IPS-NIHi11 (cell line): ENCODE measurements at places on chromosomes 2 and 18.

GRCh38 chr18:8776013-8776943, 70.9 kb downstream of the MTCL1 start:
- no peak for DNase-seq

DNA sequence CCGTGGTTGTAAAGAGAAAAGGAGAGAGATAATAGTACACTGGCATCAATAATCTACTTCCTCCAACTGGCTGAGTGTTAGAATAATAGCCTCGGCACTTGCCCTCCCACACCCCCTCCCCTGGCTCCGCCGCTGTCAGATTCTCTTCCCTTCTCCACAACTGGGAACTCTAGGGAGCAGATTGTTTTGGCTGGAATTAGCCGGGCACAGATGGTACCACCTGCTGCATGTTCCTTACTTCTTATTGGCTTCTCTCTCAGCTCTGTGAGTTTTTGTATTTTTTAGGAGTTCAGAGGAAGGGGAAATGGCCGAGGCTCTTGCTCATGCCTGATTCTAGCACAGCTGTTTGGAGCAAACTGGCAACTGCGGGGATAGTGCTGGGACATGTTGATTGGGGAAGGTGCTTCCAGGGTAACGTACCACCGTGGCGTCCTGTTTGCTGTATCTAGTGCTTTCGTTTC, 140.0 kb downstream of the ZEB2 start:
- no peak for DNase-seq

DNA sequence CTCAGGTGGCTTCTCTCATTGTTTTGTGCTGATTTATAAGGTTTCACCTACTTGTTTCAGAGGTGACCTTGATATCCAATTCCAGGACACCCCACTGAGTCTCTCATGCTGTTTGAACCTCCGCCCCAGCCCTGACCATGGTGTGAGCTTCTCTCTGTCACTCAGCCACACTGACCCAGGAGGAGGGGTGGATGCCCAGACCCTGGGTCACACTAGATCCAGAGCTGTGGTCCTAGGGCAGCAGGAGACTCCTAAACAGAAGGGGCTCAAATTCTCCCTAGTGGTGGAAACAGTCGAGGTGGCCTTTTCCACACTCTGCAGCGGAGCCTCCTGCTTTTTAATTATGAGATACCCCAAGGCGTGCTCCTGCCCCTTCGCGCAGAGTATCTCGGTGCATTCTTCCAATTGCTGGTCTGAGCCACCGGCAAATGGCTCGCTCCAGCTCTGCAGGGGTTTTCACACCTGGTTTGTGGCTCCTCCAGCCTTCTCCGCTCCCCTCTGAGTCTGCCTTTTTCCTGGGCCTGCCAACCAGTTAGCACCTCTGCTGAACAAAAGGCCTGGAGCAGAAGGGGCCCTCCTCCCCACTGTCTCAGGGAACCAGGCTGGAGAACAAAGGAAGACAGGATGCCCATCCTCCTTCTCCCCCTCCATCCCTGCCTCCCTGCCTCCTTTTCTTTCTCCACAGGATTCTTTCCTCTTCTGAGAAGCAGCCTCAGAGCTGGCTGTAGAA, 147.3 kb upstream of the SPRED2 start:
- DNase-seq = peak; percentile 58

- DNase-seq = peak; percentile 49
These were observed 113.0 kb upstream of the SLC1A4 start for GRCh38 chr2:64876137-64876647.

GRCh38 chr18:62555135-62555534, 32.3 kb downstream of the ZCCHC2 start:
- no peak for DNase-seq

GRCh38 chr2:219697811-219698747, 70.6 kb downstream of the SLC4A3 start:
- DNase-seq = no peak

GRCh38 chr2:65016789-65017188, 27.6 kb downstream of the SLC1A4 start:
- DNase-seq = no peak

DNA sequence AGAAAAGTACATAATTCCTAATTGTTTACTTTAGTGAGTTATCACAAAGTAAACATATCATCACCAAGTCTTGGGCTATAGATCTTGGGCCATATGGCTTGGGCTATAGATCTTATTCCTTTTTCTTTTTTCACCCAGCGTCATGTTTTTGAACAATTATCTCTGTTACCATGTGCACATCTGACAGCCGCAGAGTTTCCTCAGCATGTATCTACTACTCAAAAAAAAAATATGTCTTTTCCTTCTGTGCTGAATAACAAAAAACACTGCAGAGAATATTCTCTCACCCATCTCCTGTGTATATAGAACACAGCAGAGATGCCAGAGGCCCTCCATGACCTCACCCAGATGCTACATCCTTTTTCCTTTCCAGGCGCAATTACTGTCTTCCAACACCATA, 76.2 kb upstream of the MYO3B start:
- no peak for DNase-seq

DNA sequence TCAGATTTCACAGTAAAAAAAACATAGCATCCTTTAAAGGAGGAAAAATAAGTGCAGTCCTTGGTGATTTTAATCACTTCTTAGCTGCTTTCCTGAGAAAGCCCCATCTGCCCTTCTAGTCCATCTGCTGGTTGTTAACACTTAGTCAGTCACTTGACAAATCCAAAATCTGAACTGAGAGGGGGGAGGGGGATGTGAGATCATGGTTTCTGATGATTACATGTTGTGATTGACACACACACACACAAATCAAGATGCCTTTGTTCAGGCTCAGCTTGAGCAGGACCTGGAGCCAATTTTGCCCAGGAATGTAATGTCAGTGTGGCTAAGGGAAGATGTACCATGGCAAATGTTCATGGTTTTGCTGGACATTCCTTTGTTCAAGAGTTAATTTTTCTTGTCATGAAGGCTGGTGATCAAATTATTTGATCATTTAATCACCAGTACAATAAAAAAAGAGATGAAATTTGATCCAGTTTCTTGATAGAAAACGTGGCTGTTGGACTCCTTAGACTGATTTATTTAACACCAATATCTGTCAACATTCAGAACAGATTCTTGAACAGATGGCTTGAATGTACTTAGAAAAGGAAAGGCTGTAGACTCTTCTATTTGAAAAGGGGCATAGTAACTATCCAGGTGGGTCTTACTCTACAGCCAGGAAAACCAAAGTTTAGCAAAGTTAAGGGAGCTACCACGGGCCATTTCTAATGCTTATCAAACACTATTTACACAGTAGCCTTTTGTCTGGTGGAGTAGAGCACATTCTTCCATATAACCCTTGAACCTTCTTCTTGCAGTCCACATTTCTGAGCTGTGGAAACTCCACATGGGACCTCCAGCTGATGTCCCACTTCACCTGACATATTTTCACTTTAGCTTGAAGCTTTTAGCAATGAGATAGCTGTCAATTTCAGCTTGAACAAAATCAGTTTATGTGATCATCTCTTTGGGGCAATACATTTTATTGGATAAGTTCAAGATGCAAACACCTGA, 408.7 kb downstream of the PIK3C3 start:
- no peak for DNase-seq

- peak; percentile 72 for DNase-seq
These were observed 31.5 kb downstream of the ACVR1C start for GRCh38 chr2:157596992-157597681.

DNA sequence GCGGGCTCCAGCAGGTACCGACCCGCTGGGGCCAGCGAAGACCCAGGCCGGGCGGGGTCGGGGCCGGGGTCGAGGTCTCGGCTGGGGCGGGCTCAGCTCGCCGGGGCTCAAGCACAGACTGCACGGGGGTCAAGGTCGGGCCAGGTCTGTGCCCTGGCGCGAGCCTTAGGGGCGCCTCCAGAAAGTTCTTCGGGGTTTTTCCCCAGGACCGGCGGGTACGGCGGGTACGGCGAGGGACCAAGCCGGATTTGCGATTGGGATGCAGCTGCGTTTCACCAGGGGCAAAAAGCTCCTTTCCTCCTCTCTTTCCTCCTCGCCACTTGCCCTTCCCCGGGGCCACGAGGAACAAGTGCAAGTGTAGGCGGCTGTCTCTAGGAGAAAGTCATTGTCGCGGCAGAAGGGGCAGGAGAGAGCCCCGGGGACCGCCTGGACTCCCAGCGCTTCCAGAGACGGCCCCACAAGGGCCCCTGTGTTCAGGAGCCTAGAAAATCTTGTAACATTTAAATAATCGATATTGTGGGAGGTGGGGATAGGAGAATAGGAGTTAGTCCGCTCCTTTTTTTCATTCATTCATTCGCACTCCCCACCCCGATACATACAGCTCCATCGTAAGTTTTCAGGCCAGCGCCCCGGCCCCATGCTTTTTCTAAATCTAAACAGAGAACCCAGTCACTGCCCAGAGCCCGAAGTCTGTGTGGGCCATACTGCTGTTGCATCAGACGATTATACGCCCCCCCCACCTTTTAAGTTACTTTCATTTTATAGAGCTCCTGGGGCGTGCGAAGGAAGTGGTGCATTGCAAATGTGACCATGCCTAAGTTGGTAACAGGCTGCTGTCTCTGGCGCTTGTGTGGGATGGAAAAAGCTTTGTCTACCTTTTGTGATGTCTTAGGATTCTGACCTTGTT, 679 bp downstream of the PMAIP1 start:
- peak; percentile 23 for DNase-seq

GRCh38 chr2:134623796-134624195, 95.0 kb downstream of the TMEM163 start:
- DNase-seq = no peak

GRCh38 chr2:25160376-25160775, 8.0 kb downstream of the POMC start:
- DNase-seq = no peak

DNA sequence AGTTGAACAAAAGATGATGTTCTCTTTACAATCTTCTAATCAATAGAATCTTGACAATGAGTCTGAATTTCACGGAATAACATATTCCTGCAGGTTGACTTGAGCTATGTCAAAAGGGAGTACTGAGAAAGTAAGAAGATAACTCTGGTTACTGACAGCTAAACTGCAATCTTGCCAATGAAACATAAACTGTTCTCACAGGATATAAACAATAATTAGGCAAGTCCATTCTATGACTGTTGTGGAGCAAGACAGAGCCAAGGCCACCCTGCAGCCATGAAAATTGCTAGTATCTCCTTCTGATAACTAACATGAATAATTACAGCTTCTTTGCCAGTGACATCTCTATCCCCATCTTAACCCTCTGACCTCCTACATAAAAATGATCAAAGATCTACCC, 6.3 kb upstream of the RPRD1A start:
- DNase-seq = no peak

GRCh38 chr2:195368249-195369217, 288.5 kb upstream of the SLC39A10 start:
- DNase-seq = no peak

DNA sequence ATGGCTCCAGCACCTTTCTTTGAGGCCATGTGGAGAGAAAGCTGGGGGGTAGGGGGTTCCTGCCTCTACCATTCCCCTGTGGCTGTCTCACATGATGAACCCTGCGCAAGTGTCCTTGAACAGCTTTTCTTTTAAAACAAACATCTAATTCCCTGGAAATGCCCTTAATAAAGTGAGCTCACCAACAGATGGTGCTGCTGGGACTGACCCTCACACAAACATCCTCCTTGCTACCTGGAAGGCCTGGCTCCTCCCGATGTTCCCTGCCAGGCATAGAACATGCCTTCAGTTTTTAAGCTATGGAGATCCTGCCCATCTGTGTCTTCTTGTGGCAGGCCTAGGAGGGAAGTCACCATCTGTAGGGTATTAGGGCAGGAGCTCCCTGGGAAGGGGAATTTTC, 60.7 kb upstream of the GATA6 start:
- no peak for DNase-seq

- DNase-seq = no peak
These were observed 80.8 kb downstream of the GAREM1 start for GRCh38 chr18:32389858-32390257.
